ENCODE measurements at places on chromosomes 7 and 10. TPM values are rescaled to one million over a fixed set of nuclear protein-coding genes. Genes with fewer than 3 reads are reported as not detected.
A peak's percentile ranks its signal among the peaks of the same experiment; 100 is the strongest.

- H3K36me3 ChIP-seq, result no peaks in the 10 kb centered on the region
- no peak for DNase-seq
- no peaks in the 10 kb centered on the region for H3K4me1 ChIP-seq
- no peak overlapping the region for H3K27ac ChIP-seq
Observed at GRCh38 chr10:128345353-128345752, 219.1 kb upstream of the MKI67 start.

GRCh38 chr7:102469351-102469971, 4.7 kb downstream of the LRWD1 start:
- no peak overlapping the region for H3K4me3 ChIP-seq
- H3K36me3 ChIP-seq, result peaks cover 26% of the 10 kb centered on the region
- DNase-seq, result no peak
- no peaks in the 10 kb centered on the region for H3K27me3 ChIP-seq
- peaks cover 12% of the 10 kb centered on the region for H3K4me1 ChIP-seq

- no peaks in the 10 kb centered on the region for H3K36me3 ChIP-seq
- H3K27ac ChIP-seq, result no peak overlapping the region
- H3K4me3 ChIP-seq, result no peak overlapping the region
- no peaks in the 10 kb centered on the region for H3K4me1 ChIP-seq
- H3K27me3 ChIP-seq, result no peaks in the 10 kb centered on the region
- no peak for DNase-seq
Observed at GRCh38 chr7:143510854-143511592, 33.4 kb downstream of the TAS2R41 start.

DNA sequence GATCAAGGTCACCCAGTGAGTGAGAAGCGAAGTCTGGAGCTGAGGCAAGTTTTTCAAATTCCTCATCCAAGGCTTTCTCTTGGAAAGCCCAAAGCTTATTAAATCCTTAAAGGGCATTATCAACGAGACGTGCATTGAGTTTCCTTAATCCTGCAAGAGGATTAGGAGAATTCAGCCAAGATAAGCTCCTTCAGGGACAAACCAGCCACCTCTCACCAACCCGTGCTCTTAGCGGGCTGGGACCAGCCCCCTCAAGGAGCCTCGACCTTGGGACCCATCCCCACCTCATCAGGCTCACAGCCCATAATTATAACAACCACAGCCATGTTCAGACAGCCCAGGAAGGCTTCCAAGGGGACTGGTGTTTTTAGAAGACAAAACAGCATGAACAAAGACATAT, 12.0 kb upstream of the SLC29A4 start:
- H3K4me3 ChIP-seq, result no peak overlapping the region
- no peak for DNase-seq
- no peaks in the 10 kb centered on the region for H3K4me1 ChIP-seq
- no peaks in the 10 kb centered on the region for H3K27me3 ChIP-seq
- H3K36me3 ChIP-seq, result no peaks in the 10 kb centered on the region
- no peak overlapping the region for H3K27ac ChIP-seq

DNA sequence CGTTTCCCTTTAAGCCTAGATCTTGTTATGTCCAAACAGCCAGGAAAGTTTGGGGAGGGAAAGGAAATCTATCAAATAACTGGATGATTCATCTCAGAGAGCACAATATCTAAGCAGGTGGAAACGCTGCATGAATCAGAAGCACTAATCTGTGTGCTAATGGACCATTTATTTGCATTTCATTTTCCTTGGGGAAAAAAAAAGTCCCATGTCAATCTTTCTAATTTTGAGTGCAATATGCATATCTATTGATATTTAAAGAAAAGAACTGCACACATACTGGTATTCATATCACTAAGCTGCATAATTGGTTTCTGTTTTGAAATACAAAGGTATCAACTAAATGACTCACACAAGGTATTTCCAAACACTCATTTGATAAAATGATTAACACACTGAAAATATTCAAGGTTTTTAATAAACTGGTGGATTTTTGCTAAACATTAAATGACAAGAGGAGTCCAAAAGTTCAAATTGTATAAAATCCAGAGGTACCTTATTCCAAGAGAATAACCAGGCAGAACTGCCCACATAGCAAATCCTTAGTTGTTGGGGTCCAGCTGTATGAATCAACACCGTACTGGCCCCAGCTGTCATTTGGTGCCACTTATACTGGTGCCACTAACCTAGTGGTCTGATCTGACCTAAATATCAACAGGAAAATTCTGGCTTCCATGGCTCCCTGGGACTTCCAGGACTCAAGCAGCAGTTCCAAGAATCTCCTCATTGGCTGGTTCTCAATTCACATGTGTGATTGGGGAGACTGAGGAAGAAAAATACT, 122.2 kb upstream of the SP4 start:
- no peaks in the 10 kb centered on the region for H3K36me3 ChIP-seq
- no peaks in the 10 kb centered on the region for H3K27me3 ChIP-seq
- no peak overlapping the region for H3K27ac ChIP-seq

- H3K27ac ChIP-seq, result no peak overlapping the region
- no peaks in the 10 kb centered on the region for H3K4me1 ChIP-seq
- H3K36me3 ChIP-seq, result no peaks in the 10 kb centered on the region
- H3K4me3 ChIP-seq, result no peak overlapping the region
- DNase-seq, result no peak
Observed at GRCh38 chr10:89440226-89441009, 26.1 kb downstream of the IFIT5 start.

DNA sequence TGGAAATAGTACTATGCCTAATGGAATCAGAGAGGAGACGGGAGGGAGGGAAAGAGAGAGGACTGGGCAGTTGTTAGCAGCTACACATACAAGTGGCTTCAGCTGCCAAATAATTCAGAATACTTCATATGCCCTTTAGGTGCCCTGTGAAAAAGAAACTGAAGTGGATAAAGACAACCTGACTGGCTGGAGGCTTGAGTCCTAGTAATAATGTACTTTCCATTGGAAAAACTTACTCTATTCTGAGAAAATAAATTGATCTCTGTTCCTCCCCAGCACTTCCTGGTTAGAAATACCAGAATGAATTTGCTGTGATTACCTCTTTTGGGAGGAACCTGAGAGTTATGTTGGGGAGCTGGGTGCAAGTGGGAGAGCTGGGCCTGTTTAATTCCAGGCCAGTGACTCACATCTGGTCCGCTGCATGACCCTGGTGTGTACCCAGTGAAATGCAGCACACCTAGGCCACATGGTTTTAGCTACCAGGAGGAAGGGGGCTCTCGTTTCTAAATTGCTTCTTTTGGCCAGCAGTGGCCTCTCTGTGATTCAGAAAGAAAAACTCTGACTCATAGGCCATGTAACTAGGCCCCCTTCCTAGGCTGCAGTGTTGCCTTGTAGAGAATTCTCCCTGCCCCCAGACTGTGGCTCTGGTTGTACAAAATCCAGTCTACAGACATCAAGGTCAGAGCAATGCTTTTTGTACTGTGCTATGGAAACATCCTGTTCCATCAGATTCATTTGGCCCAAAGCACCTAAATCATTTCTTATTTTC, 6.5 kb downstream of the AGFG2 start:
- peak overlapping the region; percentile 76 for H3K27ac ChIP-seq
- no peaks in the 10 kb centered on the region for H3K27me3 ChIP-seq
- no peak overlapping the region for H3K4me3 ChIP-seq
- peaks cover 4% of the 10 kb centered on the region for H3K36me3 ChIP-seq
- no peak for DNase-seq
- H3K4me1 ChIP-seq, result peaks cover 80% of the 10 kb centered on the region

DNA sequence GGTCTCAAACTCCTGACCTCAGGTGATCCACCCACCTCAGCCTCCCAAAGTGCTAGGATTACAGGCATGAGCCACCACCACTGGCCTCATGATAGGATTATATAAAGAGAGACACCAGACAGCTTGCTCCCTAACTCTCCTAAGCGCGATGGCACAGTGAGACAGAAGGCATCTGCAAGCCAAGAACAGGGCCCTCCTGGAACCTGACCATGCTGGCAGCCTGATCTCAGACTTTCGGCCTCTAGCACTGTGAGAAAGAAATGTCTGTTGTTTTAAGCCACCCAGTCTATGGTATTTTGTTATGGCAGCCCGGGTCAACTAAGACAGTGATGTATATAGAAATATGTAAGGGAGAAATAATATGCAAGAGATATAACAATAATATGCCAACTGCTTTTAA, 51.2 kb downstream of the SRPK2 start:
- DNase-seq, result no peak
- no peaks in the 10 kb centered on the region for H3K36me3 ChIP-seq
- H3K4me1 ChIP-seq, result peaks cover 19% of the 10 kb centered on the region
- H3K4me3 ChIP-seq, result no peak overlapping the region
- H3K27me3 ChIP-seq, result no peaks in the 10 kb centered on the region
- H3K27ac ChIP-seq, result no peak overlapping the region

GRCh38 chr10:34407324-34407805, 407.7 kb downstream of the PARD3 start:
- H3K4me3 ChIP-seq, result no peak overlapping the region
- H3K27ac ChIP-seq, result no peak overlapping the region
- H3K36me3 ChIP-seq, result no peaks in the 10 kb centered on the region
- no peak for DNase-seq
- H3K4me1 ChIP-seq, result no peaks in the 10 kb centered on the region

GRCh38 chr7:109763611-109764010, 1193.9 kb downstream of the DNAJB9 start:
- no peak overlapping the region for H3K4me3 ChIP-seq
- no peaks in the 10 kb centered on the region for H3K4me1 ChIP-seq
- H3K27ac ChIP-seq, result no peak overlapping the region

DNA sequence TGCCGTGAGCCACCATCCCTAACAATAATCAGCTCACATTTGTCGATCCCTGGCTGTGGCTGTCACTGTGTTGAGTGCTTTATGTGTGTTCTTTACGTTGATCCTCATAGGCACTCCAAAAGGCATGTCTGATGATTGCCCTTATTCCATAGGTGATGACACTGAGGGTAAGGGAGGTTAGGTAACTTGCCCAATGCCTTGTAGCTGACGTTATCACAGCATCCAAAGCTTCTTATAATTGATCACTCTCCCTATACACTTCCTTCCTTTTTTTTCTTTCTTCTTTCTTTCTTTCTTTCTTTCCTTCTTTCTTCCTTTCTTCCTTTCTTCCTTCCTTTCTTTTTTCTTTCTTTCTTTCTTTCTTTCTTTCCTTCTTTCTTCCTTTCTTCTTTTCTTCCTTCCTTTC, 41.9 kb upstream of the SMARCD3 start:
- no peaks in the 10 kb centered on the region for H3K36me3 ChIP-seq
- no peaks in the 10 kb centered on the region for H3K4me1 ChIP-seq
- H3K27me3 ChIP-seq, result no peaks in the 10 kb centered on the region
- no peak overlapping the region for H3K27ac ChIP-seq
- H3K4me3 ChIP-seq, result no peak overlapping the region

DNA sequence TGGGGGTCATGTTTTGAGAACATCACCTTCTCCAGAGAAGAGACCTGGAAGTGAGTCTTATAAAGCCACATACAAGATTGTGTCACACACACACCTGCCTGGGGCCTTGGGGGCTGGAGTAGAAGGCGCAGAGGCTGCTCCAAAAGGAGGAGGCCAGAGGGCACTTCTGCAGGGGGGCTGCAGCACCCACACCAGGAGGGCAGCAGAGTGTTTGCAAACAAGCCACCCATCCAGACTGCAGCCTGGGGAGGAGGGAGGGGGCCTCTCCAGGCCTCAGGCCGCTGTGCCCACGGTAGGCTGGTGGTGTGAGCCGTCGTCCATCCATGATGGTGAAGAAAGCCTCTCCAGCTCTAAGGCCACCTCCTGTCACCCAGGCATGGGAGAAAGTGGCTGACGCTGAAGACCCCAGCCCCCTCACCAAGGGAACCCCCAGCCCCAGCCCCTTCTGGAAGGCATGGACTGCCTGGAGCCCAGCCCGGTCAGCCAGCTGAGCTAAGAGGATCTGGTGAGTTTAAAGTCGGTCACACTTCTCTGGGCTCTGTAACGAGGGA, 77.5 kb downstream of the FOXL3 start:
- peaks cover 34% of the 10 kb centered on the region for H3K4me1 ChIP-seq
- no peak overlapping the region for H3K27ac ChIP-seq
- H3K4me3 ChIP-seq, result no peak overlapping the region
- H3K27me3 ChIP-seq, result no peaks in the 10 kb centered on the region
- no peak for DNase-seq
- H3K36me3 ChIP-seq, result no peaks in the 10 kb centered on the region

GRCh38 chr7:124059375-124059774, 26.5 kb upstream of the TMEM229A start:
- no peak overlapping the region for H3K27ac ChIP-seq
- H3K4me1 ChIP-seq, result no peaks in the 10 kb centered on the region
- H3K27me3 ChIP-seq, result no peaks in the 10 kb centered on the region

DNA sequence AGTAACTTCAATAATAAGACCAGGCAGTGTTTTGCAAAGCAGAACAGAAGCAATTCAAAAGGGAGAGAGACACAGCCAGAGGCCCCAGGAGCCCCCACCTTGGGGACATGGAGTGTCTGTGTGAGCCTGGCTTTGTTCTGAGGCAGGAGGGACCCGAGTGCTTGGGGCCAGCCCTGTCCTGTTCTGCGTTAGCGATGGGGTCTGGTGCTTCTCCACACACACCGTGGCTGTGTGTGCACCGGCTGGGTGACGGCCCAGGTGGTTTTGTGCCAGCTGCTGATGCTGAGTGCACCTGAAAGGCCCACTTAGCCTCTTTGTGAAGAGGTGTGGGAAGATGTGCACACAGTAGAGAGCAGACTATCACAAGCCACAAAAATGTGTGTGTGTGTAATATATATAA, 468.9 kb downstream of the DNAJB6 start:
- H3K4me1 ChIP-seq, result no peaks in the 10 kb centered on the region
- no peak for DNase-seq
- no peak overlapping the region for H3K4me3 ChIP-seq
- no peaks in the 10 kb centered on the region for H3K36me3 ChIP-seq
- no peaks in the 10 kb centered on the region for H3K27me3 ChIP-seq

DNA sequence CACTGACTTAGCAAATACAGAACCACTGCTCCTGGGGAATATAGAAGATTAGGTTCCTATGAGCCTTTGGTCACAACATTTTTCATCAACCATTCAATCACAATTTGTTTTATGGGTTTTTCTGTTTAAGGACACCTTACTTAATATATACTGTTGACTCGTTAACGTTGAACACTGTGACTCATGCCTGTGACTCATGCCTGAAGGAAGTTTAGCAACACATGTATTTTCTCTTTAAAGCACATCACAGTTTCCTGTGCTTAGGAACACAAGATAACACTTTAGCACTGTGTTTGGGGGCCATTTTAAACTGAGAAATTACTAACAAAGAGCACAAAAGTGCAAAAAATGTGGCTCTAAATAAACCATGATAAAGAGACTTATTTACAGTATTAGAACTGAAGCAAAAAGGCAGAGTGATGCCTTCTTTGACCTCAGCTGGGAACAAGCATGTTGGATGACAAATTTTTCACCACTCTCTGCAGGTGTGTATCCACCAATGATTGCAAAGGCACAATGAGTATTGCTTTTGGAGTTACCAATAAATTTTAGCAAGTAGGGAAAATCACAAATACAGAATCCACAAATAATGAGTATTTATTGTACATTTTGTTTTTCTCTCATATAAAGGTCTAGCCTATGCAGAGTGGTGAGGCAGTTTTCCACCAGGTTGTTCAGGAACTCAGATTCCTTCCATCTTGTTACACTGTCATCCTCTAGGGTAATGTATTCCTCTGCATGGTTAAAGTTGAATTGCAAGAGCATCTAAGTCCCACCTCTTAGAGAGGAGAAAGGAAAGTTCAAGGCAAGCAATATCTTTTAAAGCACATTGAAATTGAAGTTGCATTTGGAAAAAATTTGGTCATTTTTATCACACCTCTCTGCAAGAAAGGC, 7.3 kb downstream of the FGFBP3 start:
- peaks cover 6% of the 10 kb centered on the region for H3K4me1 ChIP-seq
- H3K27ac ChIP-seq, result peak overlapping the region; percentile 73
- H3K27me3 ChIP-seq, result no peaks in the 10 kb centered on the region

The GNB2 gene
- total RNA-seq, result 212 TPM

The CHST15 gene
- total RNA-seq, result 8.7 TPM

The EXOC6 gene
- 16.1 TPM for total RNA-seq

The PDE6C gene
- total RNA-seq, result not detected

The NEBL gene
- total RNA-seq, result 1.5 TPM

The SSC4D gene
- not detected for total RNA-seq

All from natural killer cell (primary cell).